ENCODE measurements at places on chromosomes 4 and X.

GRCh38 chrX:66863721-66864120 is 224.8 kb upstream of the EDA2R start:
- no peak for DNase-seq

DNA sequence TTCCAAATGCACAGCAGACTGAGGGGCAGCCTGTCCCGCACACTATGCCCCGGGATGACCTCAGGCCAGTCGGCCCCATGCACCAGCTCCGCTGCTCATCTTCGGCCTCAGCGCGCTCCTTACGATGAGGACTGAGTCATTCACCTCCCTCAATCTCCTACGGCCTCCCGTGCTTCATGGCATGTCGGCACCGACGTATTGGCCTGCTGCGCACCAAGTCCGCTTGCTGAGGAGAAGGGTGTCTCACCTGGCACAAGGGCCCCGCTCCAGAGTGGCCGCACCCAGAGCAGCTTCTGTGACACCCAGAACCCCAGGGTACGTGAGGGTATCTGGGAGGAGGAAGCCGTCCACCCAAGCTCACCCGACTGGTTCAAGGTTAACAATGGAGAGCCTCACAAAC is 35.5 kb downstream of the GAK start:
- no peak for DNase-seq

DNA sequence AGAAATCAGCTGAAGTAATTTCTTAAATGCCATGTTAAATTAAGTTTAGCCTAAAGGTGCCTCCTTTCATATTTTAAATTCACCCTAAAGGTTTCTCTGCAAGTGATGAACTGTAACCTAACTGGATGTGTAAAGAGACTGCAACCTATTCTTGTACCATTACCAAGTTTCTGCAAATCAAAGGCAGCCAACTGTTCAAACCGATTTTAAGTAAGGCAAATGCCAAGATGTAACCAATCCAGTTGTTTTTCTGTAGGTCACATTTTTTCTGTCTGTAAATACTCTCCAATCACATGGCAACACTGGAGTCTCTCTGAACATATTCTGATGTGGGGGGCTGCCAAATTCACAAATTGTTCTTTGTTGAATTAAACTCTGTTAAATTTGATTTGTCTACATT is 42.4 kb upstream of the FGF2 start:
- no peak for DNase-seq

DNA sequence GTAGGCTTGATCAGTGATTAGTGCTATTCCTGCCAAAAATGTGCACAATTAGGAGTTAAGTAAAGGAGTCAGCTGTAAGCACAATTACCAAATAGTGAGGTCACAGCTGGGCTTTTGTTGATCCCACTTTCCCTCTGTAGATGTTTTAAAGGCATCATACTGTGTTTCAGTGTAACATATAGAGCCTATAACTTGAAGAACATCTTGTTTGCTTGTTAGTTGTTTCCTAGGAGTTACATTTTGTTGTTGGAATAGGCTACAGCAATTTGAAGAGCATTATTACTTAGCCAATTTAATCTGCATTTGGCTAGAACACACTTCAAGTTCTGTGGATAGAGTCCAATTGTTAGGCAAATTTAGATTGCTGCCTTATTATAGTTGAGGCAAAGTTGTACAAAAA is 210.7 kb upstream of the MAD2L1 start:
- DNase-seq: no peak

DNA sequence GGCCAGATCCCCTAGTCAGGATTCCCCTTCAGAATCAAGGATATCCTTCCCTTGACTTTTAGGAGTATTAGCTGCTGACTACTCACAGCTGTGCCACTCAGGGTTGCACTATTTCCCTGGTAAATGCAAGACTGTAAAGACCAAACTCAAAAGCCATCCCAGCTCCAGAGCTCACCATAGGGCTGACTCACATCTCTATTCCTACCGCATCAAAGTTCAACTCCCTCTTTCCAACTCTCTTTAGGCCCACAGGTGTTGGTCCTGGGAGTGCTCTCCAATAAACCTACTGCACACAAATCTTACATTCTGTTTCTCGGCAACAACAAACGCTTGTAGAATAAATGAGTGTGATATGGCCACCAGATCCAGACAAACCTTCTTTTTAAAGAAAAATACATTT is 109.6 kb downstream of the PPP3CA start:
- DNase-seq: no peak

DNA sequence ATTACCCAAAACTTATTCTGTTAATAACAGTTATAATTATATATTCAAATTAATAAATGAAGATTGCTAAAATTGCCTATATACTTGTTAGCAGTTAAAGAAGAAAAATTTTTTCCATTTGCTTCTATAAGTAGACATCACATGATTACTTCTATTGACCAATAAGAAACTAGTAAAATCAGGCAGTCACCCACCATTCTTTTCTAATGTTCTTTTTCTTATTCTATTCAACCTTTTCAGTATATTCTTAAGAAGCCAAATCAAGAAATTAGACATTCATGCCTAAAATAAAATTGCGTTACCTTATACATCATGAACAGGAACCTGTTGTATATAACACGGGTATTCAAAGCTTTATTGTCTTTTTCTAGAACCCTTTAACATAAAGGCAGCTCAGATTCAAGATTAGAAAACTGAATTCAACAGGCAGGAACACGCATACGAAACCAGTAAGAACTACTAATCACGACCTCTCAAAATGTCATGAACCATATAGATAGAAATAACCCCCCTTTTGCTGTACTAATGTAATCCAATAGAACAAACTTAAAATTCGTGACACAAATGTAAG is 568.1 kb upstream of the DIPK2B start:
- no peak for DNase-seq

DNA sequence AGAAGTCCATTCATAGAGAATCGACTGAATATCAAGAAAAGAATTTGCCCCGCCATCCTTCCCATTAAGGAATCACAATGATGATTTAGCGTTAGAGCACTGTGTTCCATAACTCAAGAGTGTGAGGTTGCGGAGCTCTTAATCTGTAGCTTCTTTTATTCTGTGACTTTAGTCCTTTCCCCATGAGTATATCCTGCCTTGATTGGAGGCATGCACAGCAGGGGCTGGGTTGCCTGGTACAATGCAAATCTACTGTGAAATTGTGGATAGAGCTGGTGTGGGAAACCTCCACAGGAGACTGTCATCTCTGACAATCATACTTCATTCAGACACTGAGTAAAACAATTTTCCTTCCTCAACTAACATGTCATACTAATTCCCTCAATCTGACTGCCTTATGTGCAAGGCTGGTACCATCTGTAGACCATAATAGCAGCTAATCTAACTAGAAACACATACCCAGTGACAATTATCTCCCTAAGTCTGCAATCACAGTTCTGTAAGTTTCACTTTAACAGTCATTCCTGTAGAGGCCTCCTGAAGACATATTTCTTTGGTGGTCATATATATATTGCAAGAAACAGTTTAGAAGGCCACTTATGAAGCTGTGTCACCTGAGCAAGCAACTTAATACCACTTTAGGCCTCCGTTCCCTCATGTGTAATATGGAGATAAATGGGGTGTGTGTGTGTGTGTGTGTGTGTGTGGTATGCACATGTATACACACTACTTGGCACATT is 355.2 kb upstream of the FAM241A start:
- no peak for DNase-seq

DNA sequence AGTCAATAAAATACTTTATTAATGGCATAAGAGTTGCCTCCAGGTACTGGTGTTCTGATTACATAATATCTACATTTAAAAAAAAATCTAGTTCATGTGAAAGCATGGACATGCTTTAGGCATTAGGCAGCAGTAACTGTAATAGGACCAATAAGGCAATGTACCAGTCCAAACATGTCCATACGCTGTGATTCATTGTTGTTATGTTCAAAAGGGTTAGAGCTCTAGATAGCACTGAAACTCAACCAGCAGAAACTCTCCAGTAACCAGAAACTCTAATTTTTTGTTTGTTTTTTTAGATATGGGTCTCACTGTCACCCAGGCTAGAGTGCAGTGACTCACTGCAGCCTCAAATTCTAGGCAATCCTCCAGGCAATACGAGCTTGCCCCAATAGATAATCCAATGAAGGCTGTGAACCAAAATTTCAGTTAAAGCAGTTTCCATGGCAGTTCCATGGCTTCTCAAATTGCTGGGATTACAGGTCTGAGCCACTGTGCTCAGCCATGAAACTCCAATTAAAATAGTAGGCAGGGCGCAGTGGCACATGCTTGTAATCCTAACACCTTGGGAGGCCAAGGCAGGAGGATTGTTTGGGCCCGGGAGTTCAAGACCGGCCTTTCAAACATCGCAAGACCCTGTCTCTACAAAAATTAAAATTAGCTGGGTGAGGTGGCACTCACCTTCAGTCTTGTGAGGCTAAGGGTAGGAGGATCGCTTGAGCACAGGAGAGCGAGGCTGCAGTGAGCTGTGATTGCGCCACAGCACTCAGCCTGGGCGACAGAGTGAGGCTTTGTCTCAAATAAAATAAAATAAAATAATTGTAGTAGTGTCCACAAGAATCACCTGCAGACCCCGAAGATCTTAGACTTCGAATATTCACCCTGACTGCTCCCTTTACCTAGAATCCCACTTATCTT is 36.3 kb downstream of the MGARP start:
- no peak for DNase-seq

GRCh38 chr4:60134099-60134498 is 1066.0 kb upstream of the ADGRL3 start:
- DNase-seq: no peak

GRCh38 chrX:1394731-1395501 is 3.0 kb upstream of the SLC25A6 start:
- no peak for DNase-seq

GRCh38 chr4:39614487-39615162 is 24.0 kb downstream of the SMIM14 start:
- DNase-seq: no peak

GRCh38 chr4:26424838-26425237 is 65.4 kb downstream of the CCKAR start:
- no peak for DNase-seq

- DNase-seq: no peak
Measured at GRCh38 chr4:166518315-166518714, 645.3 kb downstream of the TLL1 start.

DNA sequence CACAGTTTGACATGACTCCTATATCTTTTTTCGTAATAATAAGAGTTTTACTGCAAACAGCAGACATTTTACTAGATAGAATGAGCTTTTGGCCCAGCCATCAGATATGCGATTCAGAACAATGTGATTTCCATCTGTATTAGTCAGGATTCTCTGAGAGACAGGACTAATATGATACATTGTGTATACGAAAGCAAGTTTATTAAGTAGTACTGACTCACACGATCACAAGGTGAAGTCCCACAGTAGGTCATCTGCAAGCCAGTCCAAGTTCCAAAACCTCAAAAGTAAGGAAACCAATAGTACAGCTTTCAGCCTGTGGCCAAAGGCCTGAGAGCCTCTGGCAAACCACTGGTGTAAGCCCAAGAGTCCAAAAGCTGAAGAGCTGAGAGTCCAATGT is 24.1 kb downstream of the CXCL8 start:
- no peak for DNase-seq

GRCh38 chr4:55756208-55756607 is 63.4 kb upstream of the EXOC1L start:
- no peak for DNase-seq

GRCh38 chr4:188194421-188194820 is 55.2 kb downstream of the TRIML1 start:
- no peak for DNase-seq

- DNase-seq: no peak
Measured at GRCh38 chr4:95204267-95204844, 344.4 kb downstream of the UNC5C start.

- DNase-seq: no peak
Measured at GRCh38 chrX:153731117-153731844, 6.6 kb downstream of the ABCD1 start.

DNA sequence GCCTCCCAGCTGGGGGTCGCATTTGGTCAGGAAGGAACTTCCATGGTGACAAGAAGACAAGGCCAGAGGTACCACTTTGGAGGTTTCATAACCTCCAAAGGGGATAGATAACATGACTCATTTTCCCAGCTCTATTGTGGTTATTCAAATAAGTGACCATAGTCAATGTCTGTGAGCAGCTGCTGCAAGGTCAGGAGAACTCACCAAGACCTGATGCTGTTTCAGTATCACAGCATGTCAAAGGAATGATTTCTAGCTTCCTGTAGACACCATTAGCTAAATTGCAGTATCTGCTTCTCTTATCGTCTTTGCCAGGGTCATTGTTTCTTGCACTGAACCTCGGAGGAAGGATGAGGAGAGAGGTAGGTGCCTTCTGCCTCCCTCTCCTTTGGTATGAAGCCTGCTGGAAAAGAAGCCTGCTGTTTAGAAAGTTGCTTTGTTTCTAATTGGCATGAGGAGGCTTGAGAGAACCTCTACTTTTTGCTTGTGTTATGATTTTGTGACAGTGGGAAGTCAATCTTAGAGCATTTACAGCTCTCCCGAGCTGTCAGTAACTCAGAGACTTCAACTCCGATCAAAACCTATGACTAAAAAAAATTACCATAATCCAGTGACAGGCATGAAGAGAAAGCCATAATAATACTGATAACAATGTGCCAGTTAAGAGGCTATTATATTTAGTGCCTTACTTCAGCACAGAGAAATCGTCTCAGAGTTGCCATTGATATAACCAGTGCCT is 38.0 kb upstream of the GATB start:
- DNase-seq: no peak

DNA sequence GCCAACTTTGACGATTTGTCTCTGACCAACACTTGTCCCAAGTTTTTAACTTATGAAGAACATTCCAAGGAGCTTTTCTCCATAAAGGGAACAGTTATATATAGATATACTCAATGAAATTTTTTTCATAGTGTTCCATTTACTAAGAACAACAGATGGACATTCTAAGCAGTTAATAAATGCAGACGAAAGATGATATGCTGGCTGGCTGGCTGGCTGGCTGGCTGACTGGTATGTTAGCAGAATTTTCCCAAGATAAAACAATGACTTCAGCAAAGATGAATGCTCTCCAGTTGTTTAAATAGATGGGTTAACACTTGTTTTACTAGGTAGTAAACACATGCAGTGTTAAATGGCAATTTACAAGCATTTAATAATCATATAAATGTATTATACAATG is 62.2 kb downstream of the SPANXN3 start:
- DNase-seq: no peak

GRCh38 chr4:86496094-86497080 is 97.7 kb upstream of the PTPN13 start:
- no peak for DNase-seq

- DNase-seq: no peak
Measured at GRCh38 chr4:1869530-1870327, 1.5 kb upstream of the NSD2 start.

DNA sequence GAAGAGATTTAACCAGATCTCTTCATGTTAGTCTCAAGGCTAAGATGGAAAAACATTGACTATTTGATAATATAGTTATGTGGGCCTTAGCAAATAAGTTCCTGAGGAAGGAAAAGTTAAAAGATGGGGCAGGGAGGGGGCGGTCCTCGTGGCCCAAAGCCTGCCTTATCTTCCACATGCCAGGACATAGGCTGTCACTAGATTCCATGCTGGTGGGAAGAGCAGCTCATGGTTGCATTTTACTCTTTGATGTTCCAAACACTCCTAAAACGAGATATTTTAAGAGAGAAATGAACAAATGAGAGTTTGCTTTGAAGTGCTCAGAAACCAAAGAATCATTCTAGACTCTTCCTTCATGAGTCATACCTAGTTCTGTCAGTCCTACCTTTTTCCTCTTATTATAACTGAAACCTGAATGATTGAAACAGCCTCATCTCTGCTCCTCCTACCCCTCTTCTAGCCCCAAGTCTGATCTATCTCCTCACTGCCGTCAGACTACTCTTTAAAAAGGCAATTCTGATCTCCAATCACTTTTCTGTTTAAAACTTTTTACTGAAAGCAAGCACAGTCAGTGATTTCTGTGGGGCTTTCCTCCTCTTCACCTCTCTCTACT is 25.1 kb downstream of the RAB9B start:
- no peak for DNase-seq

- no peak for DNase-seq
Measured at GRCh38 chr4:52096048-52096447, 44.9 kb downstream of the SPATA18 start.
